ENCODE measurements at places on chromosomes 12 and 14. TPM values are rescaled to one million over a fixed set of nuclear protein-coding genes. Genes with fewer than 3 reads are reported as not detected.

- no peak for DNase-seq
Measured at GRCh38 chr12:45775964-45776363, 46.5 kb downstream of the ARID2 start.

DNA sequence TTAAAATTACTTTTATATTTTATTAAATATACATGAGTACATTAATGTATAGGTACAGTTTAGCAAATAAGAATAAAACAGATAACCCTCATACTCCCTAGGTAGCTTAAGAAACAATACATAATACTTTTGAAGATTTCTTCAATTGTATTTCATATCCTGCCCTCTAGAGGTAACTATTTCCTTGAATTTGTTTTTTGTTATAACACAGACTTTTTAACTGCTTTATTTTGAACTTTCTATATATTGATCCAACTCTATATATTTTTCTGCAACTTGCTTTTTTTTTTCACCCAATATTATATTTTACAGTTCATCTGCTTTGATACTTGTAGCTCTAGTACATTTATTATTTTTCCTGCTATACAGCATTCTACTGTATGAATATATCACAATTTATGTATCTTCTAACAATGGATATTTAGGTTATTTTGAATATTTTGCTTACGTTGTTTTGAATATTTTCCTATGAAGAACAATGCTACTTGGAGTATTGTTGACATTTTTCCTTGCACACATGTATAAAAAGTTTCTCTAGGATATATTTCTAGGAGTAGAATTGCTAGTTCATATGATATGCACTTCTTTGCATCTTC lies 72.8 kb upstream of the ABCD2 start:
- no peak for DNase-seq

DNA sequence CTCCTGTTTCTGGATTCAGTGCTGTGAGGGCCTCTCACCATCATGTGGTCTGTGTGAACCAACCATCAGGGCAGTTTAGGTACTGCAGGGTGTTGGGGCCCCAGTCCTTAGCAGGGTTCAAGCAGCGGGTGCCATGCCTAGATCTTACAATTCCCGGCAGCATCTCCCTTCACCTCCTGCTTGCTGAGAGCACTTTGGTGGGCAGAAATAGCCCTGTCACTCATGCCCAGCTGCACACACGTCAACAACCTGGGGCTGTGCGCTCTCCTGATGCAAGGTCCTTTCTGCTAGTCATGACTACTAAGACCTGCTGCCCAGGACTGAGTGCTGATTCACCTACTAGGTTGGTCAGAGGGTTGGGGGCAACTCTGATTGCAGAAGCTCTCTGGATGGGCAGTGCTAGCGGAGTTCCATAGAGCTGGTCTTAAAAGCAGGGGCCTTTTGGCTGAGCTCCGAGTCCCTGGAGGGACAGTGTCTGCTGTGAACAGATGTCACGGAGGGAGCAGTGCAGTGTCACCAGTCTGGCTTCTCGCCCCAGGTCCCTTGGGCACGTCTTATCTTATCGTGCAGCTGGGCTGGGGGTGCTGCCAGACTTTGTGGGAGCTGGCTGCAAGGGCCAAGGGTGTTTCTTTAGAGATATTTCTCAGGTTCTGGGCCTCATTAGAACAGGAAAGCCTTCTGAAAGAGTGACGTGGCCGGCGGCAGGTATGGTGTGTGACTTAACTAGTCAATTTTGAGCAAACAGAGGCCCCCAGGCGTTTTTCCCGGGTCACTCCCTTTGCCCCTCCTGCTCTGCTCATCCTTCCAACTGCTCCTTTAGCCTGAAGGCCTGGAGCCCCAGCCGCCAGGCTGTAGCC lies 71.8 kb downstream of the NINJ2 start:
- DNase-seq, result no peak

- DNase-seq, result no peak
Measured at GRCh38 chr14:72644758-72645489, 249.0 kb downstream of the DPF3 start.

DNA sequence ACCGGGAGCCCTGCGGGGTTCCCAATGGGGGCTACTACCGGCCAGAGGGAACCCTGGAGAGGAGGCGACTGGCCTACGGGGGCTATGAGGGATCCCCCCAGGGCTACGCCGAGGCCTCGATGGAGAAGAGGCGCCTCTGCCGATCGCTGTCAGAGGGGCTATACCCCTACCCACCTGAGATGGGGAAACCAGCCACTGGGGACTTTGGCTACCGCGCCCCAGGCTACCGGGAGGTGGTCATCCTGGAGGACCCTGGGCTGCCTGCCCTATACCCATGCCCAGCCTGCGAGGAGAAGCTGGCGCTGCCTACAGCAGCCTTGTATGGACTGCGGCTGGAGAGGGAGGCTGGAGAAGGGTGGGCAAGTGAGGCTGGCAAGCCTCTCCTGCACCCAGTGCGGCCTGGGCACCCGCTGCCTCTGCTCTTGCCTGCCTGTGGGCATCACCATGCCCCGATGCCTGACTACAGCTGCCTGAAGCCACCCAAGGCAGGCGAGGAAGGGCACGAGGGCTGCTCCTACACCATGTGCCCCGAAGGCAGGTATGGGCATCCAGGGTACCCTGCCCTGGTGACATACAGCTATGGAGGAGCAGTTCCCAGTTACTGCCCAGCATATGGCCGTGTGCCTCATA lies 9.7 kb downstream of the TNS2 start:
- DNase-seq, result no peak

ACRBP gene
- 2.0 TPM for polyA plus RNA-seq
